Fibroblast of lung (primary cell): ENCODE measurements at places on chromosomes 11 and 22.

- no peak for DNase-seq
Measured at GRCh38 chr11:44957776-44958564, 7.3 kb upstream of the TP53I11 start.

GRCh38 chr11:17930544-17931125, 82.2 kb downstream of the SERGEF start:
- DNase-seq = no peak

DNA sequence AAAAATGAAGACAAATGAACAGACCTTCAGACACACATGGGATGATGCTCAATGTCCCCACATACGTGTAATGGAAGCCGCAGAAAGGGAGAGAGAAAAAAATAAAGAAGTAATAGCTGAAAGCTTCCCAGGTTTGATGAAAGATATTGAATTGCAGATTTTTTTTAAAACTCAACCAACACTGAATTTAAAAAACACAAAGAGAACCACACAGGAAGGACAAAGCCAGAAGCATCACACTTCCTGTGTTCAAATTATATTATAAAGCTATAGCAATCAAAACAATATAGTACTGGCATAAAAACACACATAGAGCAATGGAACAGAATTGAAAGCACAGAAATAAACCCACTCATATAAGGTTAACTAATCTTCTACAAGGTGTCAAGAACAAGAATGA, 26.5 kb downstream of the TMEM45B start:
- no peak for DNase-seq

GRCh38 chr11:88179141-88179540, 3.9 kb upstream of the RAB38 start:
- peak; percentile 85 for DNase-seq

DNA sequence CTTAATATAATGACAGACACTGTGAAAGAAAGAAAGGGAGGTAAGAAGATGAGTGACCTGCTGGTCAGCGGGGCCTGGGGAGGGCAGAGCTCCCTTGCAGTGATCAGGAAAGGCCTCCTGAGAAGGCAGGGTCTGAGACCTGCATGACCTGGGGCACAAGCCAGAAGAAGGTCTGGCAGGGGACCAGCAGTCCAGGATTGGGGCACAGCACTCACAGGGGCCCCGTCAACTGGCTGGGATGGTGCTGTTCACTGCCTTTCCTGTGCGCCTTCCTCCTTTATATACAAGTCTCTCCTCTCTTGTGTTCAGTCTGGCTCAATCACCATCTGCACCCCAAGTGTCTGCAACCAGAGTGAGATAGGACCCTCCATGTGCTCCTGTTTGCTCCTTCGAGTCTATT, 22.2 kb upstream of the SCARF2 start:
- no peak for DNase-seq

- DNase-seq = no peak
Measured at GRCh38 chr22:19629331-19629719, 85.0 kb upstream of the SEPTIN5 start.

GRCh38 chr11:127205688-127206217, 205.2 kb upstream of the KIRREL3 start:
- DNase-seq = no peak

- no peak for DNase-seq
Measured at GRCh38 chr22:23579280-23579679, 810 bp downstream of the IGLL1 start.

GRCh38 chr11:120710354-120711131, 199.0 kb downstream of the GRIK4 start:
- DNase-seq = peak; percentile 80
